Activated T-cell treated with anti-CD3 and anti-CD28 coated beads for 48 hours (primary cell): ENCODE measurements at places on chromosomes 6 and 20.

DNA sequence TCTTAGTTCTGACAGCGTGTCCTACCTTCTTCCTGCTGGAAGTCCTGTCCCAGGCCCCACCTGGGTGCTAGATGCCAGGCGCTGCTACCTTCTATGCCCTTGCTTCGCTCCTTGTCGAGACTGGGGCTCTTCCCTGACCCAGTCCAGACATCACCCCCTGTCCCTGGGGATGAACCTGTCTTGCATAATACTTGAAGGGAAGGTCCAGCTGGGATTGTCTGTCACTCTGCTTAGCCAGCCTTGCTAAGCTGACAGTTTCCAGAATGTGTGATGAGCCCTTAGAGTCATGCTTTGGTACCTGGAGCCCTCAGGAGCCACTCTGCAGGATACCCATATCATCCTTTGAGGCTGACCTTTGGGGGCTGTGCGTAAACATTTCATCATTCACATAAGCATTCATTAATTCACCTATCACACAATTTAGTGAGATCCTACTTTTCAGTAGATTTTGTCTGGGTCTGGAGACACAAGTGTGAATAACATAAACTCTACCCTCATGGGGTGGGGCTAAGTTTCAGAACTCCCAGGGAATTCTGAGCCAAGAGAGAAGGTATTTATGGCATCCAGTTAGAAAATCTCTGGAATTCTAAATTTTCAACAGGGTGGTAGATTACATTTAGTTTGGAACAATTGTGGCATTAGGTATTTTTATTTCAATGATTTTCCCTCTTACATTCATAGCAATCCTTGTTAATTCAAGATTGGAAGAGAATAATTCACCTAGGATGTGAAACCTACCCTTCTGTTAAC, 151.1 kb upstream of the HDAC2 start:
- DNase-seq: no peak

DNA sequence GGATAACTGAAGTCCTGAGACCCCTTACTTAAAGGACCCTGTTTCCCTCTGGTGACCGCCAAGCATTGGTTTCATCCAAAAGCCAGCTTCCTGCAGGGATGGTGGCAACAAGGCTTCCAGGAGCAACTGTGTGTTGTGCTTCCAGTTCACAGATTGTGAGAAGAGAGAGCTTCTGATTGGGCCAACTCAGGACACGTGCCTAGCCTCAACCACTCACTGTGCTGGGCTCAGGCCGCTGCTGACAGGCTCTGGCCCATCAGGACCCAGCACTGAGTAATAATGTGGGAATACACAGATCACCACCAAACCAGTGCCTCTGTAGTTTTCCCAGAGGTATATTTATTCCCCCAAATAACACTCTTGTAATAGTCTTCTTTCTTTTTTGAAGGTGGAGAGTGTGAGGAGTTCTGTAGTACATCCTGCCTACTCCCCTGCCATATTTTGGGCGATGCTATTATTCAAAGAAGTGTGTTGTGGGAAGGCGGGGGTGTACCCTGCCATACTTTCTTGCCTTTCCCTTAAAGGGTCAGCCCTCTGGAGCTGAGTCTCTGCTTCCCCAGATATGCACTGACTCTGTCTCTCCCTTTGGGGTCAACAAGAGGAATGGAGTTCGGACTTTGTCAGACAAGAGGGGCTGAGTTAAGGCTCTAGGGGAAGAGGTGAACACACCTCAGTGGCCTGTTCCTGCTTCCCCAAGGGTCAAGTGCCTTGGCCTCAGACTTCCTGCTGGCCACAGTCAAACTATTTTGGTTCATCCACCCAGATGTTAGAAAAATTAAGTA, 23.2 kb downstream of the PPP1R16B start:
- DNase-seq: no peak

DNA sequence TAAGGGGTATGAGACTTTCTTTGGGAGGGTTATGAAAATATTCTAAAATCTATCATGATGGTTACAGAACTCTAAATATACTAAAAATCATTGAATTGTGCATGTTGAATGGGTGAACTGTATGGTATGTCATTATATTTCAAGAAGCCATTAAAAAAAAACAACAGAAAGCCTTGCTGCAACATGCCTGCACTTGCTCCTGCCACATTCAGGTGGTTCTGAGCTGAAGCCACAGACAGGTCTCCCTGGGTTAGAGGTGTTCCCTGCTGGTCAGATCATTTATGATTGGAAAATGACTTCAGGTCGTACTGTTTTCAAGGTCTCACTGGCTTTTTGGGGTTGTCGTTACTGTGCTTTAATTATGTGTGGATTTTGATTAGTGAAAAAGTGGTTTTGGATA, 13.3 kb downstream of the GMPR start:
- DNase-seq: no peak

GRCh38 chr6:5425267-5425666, 164.0 kb downstream of the FARS2 start:
- DNase-seq: no peak

DNA sequence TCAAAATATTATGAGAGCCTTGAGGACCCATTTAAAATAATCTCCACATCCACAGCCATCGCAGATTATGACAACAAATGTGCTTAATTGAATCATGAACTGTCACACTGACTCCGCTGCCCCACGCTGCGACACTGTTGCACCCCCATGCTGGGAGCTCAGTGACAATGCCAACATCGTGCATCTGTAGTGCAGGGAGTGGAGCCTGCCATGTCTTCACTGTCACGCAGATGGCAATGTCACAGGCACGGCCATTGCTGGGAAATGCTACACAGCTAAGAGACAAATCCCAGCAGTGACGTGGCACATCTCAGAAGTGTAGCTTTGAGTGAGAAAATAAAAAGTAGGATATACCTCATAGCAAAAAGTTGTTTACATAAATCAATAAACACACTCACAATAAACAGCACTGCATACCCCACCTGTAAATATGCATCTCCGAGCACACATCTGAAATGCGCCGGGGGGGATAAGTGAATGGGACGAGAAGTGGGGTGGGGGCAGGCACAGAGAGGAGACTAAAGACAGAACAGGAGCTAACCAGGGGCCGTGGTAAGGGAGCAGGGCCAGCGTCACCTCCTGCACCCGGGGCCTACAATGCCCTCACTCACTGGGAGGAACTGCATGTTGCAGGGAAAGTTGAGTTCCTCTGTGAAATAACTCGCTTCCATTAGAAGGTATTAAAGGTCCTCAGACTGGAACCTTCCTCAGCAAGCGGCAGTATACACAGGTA, 349.9 kb downstream of the THBS2 start:
- DNase-seq: no peak

- peak; percentile 78 for DNase-seq
Measured at GRCh38 chr6:26054781-26055718, 32.2 kb upstream of the HFE start.
